ENCODE measurements at places on chromosomes 11 and 22.

- no peak for DNase-seq
Observed at GRCh38 chr11:106969644-106970355, 48.5 kb downstream of the GUCY1A2 start.

DNA sequence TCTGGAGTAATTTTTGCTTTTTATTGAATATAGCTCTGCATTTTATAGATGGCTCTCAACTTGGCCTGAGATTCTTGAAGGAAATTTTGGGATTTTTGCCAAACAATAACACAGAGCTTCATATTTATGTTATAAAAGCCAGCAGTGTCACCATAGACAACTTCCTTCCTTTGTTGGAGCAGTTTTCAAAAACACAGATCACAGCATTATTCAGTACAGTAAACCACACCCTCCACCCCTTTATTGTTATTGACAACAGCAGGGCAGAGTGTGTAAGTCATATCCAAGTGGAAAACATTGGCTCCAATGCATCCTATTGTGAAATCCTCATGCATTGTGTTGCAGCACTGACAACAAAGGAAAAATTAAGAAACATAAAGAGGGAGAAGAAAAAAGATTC is 62.6 kb upstream of the PRSS23 start:
- no peak for DNase-seq

DNA sequence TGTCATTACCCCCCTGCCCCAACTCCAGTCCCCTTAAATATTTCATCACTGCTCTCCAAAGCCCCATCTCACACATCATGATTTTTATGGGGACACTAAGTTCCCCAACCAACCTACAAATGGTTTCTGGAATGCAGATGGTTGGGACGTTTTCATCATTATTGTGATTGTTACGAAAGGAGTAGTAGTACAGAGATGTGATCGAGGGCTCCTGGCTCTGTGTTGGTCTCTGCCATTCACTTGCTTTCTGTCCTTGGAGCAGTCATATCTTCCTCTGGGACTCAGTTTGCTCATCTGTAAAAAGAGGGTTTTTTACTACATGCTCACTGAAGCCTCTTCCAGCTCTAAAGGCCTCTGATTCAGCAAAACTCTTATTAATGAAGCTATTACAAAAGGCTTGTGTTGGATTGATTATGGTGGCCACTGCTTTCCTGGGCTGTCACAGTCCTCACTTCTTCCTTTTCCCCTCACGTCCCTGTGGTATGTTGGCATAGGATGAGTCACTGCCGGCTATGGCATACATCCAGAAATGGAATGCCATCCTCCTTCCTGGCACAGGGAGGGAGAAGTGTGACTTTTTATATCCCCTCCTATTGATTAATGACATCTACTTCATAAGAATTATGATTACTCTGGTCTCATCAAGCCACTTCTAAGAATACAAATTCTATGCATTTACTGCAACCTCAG is 593.7 kb downstream of the METTL15 start:
- DNase-seq: no peak

DNA sequence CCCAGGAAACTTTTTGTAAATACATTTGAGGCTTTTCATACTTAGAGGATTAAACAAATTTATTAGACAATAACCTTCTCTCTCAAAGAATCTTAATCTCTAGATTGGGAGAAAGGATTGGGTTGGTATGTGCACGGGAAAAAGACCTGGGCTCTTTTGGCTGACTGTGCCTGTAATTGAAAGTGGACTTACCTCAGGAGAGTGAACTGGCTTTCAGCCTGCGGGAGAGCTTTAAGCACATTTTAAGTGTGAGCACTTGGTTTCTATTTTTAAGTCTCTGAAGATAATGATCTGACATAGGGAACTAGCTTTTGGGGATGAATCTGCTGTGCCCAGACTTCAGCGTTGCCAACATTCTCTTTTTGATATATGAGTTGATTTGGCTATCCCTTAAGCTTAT is 35.8 kb downstream of the UVRAG start:
- peak; percentile 74 for DNase-seq

GRCh38 chr11:2301631-2302305 is at the start of the genes C11orf21 and TSPAN32:
Gene C11orf21, minus strand, starts transcription at chr11:2301918. Its CDS starts 110 bp downstream, at chr11:2301808.
Gene TSPAN32, plus strand, starts transcription at chr11:2302013. Its CDS starts 137 bp downstream, at chr11:2302150.
- peak; percentile 5 for DNase-seq

DNA sequence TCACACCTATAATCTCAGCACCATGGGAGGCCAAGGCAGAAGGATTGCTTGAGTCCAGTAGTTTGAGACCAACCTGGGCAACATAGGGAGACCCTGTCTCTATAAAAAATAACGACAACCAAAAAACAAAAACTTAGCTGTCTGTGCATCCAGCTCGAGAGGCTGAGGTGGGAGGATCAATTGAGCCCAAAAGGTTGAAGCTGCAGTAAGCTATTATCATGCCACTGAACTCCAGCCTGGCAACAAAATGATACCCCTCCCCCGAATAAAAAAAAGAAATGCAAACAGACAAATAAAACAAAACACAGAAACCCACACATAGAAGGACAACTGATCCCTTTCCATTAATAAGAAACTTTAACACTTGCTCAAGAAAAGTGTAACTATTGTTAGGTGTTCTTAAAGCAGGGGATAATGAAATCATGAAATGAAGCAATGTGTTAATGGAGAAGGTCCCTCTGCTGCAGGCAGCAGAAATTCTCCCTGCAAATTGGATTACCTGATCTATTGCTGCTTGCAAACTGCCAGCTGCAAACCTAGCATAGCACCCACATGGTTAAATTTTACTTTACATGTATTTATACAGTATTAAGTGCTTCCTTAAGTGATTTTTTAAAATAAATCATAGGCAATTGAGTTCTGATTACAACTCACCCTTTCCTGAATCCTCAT is 226.3 kb downstream of the SBF2 start:
- DNase-seq: no peak

DNA sequence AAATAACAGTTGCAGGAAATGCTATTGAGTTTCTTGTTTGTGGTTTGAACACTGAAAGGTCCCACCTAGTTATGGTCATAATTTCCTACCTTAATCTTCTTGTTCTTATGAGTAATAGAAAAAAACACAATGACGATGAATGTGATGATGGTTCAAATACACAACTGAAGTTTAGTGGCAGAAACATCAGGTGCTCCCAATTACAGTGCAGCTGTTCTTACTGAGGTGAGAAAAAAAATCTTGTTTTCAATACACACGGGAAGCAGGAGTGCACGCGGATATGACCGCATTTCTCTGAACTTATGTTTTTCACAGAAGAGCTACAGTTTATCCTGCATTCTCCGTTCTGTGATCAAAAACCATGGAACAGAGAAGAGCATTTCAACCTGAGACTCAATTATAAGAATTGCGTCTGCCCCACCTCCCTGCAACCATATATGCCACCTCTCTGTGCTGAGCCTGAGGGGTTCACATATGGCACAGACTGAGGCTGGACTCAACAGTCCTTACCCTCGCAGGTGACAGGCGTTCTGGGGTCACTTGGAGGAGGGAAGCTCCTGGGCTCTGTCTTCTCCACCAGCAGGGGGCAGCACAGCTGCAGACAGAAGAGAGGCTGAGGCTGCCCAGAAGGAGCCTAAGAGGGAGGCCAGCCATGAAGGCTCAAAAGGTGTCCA is 99.7 kb upstream of the IGLL5 start:
- peak; percentile 33 for DNase-seq

DNA sequence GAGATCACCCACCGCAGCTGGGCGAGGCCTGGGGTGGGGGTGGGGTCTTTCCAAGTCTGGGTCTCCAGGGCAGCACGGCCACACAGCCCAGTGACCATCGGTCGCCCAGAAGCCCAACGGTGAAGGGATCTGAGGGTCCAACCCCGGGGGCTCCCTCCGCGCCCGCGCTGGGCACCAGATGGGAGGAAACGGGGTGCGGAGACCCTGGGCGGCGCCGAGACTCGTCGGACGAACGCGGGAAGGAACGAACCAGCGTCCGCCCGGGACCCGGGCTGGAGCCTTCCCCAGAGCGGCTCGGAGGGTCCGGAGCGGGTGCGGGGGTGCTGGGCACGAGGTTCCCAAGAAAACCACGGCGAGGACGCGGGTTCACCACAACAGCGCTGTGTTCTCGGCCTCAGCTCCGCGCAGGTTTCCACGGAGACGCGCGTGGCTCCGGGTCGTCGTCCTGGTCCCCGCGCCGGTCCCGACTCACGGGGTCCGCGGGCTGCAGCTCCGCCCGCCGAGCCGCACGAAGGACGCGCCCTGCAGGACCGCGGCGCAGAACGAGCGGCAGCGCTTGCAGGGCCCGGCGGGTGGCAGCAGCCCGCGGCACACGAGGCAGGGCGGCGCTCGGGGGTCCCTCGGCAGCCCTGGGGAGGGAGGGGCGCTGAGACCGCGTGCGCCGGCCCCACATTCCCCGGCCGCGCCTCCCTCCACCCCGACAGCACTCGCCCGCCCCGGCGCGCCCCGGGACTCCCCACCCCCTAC is 2.3 kb upstream of the IL17REL start:
- no peak for DNase-seq

GRCh38 chr11:113350336-113351067 is 36.1 kb downstream of the TTC12 start:
- DNase-seq: no peak

- peak; percentile 83 for DNase-seq
Observed at GRCh38 chr11:120929664-120930154, 94.2 kb upstream of the TBCEL start.

GRCh38 chr11:129224538-129224937 is 32.4 kb upstream of the ARHGAP32 start:
- DNase-seq: no peak

DNA sequence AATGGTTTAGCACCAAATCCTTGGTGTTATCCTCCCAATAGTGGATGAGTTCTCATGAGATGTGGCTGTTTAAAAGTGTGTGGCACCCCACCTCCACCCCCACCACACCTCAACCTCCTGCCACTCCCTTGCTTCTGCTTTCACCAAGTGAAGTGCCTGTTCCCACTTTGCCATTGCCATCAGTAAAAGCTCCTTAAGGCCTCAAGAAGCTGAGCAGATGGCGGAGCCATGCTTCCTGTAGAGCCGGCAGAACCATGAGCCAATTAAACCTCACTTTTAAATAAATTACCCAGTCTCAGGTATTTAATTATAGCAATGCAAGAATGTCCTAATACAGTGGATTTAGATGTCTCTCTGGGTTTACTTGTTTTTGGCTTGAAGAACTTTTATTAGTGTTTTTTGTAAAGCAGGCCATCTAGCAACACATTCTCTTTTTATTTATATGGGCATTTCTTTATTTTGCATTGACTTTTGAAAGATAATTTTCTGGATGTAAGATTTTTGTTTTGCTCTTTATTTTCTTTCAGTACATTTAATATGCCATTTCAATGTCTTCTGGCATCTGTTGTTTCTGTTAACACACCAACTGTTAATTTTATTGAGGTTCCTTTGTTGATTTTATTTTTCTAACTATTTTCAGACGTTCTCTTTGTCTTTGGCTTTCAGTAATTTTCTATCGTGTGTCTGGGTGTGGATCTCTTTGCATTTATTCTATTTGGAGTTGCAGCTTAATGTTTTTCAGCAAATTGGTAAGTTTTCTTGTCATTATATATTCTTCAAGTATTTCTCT is 724.5 kb upstream of the CNTN5 start:
- no peak for DNase-seq

GRCh38 chr11:87013912-87014825 is 23.6 kb upstream of the TMEM135 start:
- no peak for DNase-seq
